ENCODE measurements at places on chromosomes 1 and 21. TPM values are rescaled to one million over a fixed set of nuclear protein-coding genes. Genes with fewer than 3 reads are reported as not detected.

DNA sequence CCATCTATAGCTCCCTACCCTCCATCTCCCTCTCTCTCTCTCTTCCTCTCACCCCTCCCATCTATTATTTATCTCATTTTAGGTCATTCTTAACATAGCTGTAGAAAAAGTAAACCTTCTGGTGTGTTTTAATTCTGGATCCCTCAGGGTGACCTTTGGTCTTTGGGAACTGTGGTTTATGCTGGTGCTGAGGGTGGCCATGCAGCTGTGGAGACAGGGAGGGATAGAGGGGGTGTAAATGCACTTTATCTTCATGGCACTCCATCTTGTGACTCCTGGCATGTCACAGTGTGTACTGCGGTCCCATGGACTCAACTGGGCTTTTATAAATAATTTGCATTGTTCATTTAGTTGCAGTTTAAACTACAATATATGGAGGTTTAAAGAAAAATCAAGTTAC, 50.2 kb upstream of the RUNX1 start:
- DNase-seq, result no peak

DNA sequence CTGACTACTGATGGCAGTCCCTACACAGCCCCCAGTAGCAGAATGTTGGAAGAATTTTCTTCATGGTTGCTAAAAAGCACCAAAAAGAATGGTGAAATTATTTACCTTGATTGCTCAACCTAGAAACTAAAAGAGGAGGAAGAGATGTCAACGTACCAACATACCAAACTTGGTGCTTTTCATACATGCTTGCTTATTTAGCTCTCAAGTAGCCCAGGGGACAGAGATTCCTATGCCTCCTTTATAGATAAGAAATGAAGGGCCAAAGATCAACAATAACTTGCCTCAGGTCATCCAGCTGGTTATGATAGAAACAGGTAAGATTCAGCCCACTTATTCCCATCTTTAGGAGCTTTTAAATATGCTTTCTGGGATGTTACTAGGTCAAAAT, 170.6 kb downstream of the PIGK start:
- no peak for DNase-seq

The KCNE2 gene
- not detected for total RNA-seq

GRCh38 chr1:165632152-165632469, 1.1 kb downstream of the MGST3 start:
- DNase-seq, result no peak

DNA sequence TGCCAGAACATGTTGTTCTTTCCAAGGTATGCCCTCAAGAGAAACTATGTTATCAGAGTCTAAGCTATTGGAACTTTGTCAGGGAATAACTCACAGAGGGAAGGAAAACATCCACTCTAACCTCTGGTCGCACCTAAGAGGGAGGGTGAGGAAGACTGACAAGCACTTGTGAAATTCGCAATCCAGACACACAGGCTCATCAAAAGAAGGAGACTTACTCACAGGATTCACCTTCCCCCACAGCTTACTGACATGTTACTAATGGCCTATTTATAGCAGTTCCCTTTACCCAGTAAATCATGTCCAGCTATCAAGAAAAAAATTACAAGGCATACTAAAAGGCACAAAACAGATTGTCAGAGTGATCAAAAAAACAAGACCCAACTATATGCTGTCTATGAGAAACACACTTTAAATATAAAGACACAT, 36.9 kb downstream of the WDR64 start:
- DNase-seq, result no peak

DNA sequence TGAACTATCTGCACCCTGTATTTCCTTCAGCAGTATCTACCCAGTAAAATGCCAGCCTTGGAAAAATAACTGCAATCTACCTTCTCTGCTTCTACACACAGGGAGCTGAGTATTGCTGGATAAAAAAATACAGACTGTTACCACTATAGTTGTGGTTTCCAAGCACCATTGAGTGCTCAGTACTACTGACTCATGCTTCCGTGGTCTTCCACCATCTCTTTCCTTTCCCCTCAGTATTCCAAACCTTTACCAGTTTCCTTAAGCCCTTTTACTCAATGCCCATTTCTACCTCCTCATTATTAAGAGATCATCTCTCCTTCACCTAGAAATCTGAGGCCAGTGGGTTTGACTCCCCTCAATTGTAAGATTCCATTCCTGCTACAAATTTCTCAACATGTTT, 23.8 kb downstream of the GLMN start:
- DNase-seq, result no peak
